Transverse colon (tissue), 4 donors: ENCODE measurements at places on chromosomes 12 and 14.
A peak's percentile ranks its signal among the peaks of the same experiment; 100 is the strongest.

GRCh38 chr12:71671816-71672215, 7.7 kb downstream of the THAP2 start:
- DNase-seq = no peak

GRCh38 chr12:121476477-121476876, 76.6 kb downstream of the RNF34 start:
- no peak for DNase-seq

GRCh38 chr12:125201940-125202339, 136.7 kb downstream of the AACS start:
- DNase-seq = no peak

GRCh38 chr14:65704437-65704836, 291.9 kb downstream of the FUT8 start:
- DNase-seq = no peak

DNA sequence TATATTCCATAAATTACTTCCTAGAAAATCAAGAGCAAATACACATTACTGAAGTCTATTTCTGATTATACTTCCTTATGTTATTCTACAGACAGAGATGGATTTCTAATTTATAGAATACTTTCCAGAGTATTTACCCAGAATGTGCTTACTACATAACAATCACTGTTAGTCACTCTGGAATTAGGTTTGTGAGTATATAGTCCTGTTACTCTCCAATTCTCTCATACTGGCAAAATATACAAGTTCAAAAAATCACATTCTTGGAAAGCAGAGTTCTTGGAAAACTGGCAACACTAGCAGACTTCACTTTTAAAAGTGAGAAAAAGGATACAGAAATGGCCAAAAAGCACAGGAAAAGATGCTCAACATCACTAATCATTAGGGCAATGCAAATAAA, 7.3 kb downstream of the PPP2R5E start:
- DNase-seq = no peak

GRCh38 chr12:88248606-88249005, 106.5 kb downstream of the TMTC3 start:
- no peak for DNase-seq

- DNase-seq = no peak
Observed at GRCh38 chr12:13784504-13784903, 196.9 kb downstream of the GRIN2B start.

- no peak for DNase-seq
Observed at GRCh38 chr12:117141097-117141898, 42.1 kb upstream of the TESC start.

DNA sequence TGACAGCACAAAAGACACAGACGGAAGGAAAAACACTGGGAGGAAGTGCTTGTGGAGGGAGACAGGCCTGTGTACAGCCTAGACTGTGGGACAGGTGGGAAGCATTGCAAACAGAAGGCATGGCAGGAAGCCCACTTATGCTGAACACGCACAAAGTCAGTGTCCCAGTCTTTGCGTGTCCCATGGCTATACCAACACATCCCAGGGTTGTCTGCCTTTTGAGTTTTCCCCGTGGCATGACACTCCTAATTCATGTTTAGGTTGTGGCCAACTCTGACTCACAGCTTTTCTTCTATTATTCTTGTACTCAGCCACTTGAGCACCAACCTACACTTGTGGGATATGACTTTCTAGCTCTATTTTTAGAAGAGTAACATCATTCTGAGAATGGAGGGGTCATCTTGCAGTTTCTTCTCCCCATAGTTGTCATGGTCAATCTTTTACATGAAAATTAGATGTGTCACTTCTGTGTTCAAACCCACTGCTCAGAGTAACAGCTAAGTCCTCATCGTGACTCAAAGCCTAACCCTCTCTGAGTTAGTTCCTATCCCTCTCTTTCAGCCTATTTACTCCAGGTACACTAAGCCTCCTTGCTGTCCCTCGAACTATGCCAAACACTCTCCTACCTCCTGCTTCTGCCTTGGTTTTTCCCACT, 27.5 kb upstream of the JPH4 start:
- no peak for DNase-seq

DNA sequence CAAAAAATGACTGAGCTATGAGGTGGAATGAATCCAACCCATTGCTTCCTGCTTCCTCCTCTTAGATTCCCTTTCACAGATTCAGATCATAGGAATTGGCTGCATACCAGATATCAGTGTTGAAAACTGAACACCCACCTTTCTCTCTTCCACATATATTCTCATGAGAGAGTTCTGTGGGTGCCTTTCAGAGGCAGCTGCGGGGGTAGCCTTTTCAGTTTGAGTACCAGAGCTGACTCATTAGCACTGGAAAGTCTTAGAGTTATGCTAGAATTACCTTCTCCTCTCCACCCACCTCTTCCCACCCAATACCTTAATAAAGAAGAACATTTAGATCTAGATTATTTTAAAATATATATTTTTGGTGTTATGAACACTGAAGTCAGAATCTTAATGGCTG, 495.4 kb upstream of the SEL1L start:
- no peak for DNase-seq

GRCh38 chr14:64915797-64916196, 1.5 kb downstream of the CHURC1 start:
- DNase-seq = no peak

- DNase-seq = no peak
Observed at GRCh38 chr14:85293612-85294234, 236.2 kb upstream of the FLRT2 start.

- DNase-seq = no peak
Observed at GRCh38 chr12:131258398-131258797, 304.7 kb downstream of the ADGRD1 start.

GRCh38 chr12:69442894-69443293, 27.3 kb upstream of the FRS2 start:
- no peak for DNase-seq

- DNase-seq = no peak
Observed at GRCh38 chr14:73616831-73617230, 4.5 kb downstream of the ACOT6 start.

GRCh38 chr14:105857826-105858675, 331.7 kb downstream of the TMEM121 start:
- peak; percentile 7 for DNase-seq

DNA sequence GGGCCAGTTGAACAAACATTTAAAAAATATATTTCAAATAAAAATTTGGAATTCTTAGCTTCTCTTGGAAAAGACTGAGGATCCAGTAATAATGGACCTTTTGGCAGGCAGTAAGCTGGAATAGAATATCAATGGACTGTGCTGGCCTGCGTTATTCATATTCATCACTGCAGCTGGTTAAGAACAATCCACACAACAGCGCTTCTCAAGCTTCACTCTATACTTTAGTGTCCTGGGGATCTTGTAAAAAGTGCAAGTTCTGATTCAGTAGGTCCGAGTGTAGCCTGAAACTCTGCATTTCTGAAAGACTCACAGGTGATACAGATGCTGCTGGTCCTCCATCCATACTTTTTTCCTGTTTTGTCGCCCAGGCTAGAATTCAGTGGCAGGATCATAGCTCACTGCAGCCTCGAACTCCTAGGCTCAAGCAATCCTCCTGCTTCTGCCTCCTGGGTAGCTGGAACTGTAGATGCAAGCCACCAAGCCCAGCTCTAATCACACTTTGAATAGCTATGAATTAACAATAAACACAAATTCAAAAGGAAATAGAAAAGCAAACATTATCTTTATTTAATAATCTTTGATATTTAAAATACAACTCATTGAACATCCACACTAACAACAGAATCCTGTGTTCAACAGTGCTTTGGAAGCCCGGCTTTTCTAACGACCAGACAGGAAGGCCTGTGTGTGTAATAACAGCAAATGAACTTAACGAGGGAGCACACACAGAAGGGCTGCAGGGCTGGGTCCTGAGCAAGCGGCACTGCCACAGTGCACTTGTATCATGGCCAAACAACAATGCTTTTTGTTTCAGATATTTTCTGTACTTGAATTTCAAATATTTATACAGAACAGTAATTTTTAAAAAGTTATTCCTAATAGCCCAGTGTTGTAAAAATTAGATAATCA, 18.4 kb upstream of the TRIP11 start:
- no peak for DNase-seq

DNA sequence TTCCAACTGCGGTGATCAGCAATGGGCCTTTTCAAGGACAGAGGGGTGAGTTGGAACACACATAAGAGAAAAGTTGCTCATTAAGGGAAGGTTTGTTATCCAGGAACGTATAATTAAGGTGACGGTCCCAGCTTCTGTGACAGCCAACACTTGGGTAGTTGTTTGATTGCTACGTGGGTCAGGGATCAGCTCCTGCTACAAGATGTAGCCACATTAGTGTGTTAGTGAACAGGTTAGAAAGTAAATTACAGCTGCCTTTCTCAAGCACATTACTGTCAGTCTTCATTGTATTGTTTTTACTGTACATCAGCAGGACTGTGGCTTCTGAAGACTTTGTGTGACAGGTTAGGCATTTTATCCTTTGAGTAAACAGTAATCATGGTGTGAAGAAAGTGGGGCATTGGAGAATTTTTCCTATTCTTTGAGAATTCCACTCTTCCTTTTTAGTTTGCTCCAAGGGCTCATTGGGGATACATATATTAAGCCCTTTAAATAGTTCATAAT, 230.5 kb downstream of the EGLN3 start:
- no peak for DNase-seq

GRCh38 chr12:57216014-57216911, at the start of gene NXPH4:
TSS of gene NXPH4 (plus strand) at chr12:57216794. CDS start at chr12:57216970, 176 bp downstream.
- peak; percentile 54 for DNase-seq

DNA sequence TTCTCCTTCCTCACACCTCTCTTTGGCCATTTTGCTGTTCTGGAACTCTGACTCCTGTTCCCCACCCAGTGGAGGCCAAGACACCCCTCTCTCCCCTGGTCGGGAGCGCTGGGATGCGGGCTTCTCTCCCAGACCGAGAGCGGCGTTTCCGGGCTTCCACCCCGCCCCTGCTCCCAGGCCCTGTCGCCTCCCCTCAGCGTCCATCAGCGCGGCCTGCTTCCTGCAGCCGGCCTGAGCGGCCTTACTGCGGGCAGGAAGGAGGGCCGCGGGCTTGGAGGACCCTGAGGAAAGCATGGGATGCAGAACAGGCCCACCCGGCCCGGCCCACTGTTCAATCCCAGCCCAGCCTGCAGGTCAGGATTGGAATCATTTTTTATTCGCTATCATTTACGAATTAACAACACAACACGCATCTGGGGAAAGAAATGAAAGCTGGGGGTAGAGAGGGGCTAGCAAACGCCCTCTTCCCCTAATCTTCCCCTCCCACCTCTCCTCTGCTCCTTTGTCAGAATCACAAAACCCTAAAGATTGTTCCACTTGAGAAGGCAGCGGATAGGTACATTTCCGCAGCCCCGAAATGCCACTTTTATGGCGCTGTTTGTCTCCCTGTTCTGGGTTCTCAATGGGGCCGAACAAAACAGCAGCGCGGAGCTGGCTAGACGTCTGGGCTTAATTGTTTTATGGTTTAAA, 3.8 kb upstream of the HOXC8 start:
- no peak for DNase-seq

- no peak for DNase-seq
Observed at GRCh38 chr12:51797301-51797700, 51.2 kb downstream of the FIGNL2 start.

DNA sequence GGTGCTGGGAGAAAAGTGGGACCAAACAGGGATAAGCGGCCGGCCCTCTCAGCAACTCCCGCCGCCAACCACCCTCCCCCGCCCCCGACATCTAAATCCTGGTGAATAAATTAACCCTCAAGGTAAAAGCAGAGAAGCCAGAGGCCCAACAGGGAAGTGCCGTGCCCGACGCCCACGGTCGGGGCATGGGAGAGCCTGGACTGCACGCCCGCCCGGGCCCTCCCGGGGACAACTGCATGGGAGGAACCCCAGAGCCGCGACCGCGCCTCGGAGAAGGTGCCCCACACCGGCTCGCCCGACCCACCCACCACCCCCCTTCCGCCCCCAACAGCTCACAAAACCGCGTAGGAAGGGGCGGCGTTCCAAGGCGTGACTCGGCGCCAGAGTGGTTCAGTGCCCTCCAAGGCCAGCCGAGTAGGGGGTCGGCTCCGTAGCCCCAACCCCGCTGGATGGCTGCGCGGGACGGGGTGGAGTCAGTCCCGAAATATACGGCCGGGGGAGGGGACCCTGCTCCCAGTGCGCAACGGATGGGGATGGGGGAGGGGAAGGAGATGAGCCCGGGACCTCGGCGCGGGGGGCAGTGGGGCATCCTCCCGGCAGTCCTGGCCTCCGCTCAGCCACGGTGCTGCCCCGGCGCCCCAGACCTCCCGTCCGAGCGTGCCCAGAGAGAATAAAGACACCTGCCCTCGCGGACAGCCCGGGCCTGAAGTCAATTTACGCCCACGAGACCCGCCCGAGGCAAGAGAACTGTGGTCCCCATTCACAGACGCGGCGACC, 732 bp downstream of the SLC25A29 start:
- DNase-seq = peak; percentile 48

- no peak for DNase-seq
Observed at GRCh38 chr14:61891170-61891569, 128.9 kb downstream of the SNAPC1 start.

GRCh38 chr12:78359520-78359919, 505.1 kb upstream of the SYT1 start:
- peak; percentile 9 for DNase-seq

DNA sequence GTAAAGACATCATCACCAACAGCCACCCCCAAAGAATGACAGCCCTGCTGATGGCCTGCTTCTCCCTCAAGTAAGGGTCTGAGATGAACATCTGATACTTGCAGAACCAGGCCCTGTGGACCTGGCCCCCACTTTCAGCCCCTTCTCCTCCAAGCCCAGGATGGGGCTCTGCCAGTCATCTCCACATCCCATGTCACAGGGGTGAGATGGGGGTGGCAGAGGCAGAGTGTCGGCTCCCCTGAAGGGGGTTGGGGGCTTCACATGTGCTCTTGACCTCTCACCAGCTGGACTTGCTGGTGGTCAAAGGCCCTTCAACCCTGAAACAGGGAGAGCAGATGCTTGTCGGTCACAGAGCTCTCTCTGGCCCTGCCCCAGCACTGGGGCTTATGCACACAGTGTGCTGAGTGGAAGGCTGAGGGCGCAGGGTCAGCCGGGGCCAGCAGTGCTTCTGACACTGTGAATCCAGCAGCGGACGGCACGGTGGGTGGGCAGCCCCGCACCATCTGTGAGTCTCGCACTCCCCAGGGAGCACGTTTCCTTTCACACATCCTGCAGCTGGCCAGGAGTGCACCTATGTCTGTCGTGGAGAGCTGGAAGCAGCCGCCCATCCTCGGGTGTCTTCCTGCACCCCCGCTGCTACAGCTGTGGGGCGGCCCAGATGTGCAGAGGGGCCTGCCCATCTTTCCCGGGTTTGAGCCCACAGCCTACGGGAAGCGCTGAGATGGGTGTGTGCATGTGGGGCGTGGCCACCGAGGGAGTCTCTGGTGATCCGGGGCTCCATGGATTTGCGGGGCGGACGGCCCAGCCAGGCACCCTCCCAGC, 94.3 kb downstream of the ADGRD1 start:
- DNase-seq = no peak
